NCI-H1092 treated with DMSO at 0.1 percent for 48 hours (cell line): ENCODE measurements at places on chromosomes 13 and 19.
A peak's percentile ranks its signal among the peaks of the same experiment; 100 is the strongest.

DNA sequence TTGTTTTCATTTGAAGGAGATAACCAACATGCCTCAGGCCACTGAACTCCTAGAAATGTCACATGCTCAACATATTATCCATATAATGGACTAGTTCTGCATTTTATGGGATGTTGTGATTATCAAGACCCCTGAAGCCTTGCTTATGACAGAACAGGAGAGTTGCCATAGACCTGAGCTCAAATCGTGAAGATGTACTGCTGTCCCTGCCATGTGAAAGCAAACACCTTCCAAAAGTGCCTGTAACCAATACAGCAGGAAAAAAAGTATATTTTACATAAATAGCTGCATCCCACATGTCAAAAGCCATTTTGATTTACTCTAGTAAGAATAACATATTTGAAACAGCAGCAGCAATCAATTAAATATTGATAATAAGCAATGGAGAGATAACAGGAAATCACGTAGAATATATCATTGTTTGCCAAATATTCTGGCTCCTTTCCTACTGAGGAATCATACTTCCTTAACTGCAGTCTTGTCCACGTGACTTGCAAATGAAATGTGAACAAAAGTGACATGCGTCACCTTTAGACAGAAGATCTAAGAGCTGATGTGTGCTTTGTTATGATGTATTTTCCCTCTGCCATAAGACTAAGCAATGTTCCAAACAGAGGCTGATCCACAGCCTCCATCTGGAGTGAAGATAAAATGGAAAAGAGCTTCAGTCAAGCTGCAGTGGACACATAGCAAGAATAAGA is 33.5 kb downstream of the SLC25A30 start:
- DNase-seq: no peak

DNA sequence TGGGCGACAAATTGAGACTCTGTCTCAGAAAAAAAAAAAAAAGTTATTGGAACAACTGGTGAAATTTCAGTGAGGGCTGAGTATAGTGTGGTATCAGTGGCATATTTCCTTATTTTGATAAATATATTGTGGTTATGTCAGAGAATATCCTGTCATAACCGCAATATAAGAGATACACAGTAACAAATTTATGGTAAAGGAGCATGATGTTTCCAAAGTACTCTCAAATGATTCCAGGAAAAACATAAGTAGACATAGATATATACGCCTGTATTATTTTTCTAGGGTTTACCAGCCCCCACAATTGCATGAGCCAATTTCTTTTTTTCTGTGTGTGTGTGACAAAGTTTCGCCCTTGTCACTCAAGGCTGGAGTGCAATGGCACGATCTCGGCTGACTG is 5.7 kb upstream of the C5AR1 start:
- no peak for DNase-seq

- DNase-seq: peak; percentile 91
These were observed 40.6 kb upstream of the EEF1AKMT1 start for GRCh38 chr13:20814224-20814910.

DNA sequence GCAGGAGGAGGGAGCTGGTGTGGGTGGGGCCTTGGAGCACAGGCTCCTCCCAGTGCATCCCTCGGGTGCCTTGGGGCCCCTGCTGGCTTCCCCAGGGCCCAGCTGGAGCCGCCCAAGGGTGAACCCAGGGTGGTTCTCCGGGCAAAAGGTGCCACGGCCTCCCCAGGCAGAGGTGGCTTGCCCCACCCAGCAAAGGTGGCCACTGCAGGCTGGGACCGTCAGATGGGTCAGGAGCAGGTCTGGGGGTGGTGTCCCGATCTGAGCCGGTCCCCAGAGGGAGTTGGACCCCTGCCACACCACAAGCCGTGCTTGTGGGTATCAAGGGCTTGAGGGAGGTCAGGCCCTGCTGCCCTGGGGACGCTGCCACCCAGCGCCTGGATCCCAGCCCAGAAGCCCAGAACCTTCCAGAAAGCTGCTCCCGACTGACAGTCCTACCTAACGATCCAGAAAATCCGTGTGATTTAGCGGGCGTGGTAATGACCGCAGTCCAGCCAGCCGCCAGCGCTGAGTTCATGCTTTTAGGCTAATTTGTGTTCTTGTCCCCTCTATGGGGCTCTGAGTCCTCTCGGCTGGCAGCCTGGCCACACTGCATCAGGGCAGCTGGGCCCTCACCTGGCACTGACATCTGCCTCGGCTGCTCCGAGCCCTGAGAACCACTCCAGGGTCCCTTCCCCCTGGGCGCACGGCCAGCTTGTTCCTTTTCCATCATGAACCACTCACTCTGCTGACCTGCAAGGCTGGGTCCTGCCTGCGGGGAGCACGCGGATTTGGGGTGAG is 5.0 kb upstream of the GRIN3B start:
- DNase-seq: peak; percentile 88

- DNase-seq: no peak
These were observed 132.2 kb downstream of the OXGR1 start for GRCh38 chr13:96862093-96862492.

- DNase-seq: no peak
These were observed 977.5 kb upstream of the SPRY2 start for GRCh38 chr13:81318231-81319019.

DNA sequence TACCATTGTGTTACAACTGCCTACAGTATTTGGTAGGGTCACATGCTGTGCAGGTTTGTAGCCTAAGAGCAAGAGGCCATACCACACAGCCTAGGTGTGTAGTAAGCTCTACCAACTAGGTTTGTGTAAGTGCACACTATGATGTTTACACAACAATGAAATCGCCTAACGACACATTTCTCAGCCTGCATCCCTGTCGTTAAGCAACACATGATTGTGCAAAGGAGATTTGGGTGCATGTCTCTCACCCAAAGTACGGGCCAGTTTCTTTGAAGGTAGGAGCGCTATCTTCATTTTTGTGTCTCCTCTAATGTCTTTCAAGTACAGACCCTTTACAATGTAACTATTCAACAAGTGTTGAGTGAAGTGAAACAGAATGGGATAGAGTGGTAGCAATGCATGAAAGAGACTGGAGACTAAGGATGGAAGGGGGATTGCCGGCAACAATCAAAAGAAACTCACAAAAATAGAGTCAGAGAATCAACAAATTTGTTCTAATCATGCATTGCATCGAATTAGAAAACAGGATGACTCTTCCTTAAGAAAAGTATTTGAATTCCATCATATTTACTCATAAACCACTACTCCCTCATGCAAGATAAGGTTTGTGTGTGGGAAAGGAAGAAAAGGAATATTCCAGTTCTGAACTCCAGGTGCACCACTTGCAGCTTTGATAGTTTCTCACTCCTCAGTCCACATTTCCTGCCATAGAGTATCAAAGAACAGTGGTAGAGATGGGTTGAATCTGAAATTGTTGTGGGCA is 60.2 kb upstream of the TNFRSF19 start:
- no peak for DNase-seq

GRCh38 chr13:78787190-78787589 is 128.2 kb upstream of the OBI1 start:
- DNase-seq: peak; percentile 62

GRCh38 chr19:19662871-19663255 is 613 bp downstream of the ATP13A1 start:
- DNase-seq: no peak

DNA sequence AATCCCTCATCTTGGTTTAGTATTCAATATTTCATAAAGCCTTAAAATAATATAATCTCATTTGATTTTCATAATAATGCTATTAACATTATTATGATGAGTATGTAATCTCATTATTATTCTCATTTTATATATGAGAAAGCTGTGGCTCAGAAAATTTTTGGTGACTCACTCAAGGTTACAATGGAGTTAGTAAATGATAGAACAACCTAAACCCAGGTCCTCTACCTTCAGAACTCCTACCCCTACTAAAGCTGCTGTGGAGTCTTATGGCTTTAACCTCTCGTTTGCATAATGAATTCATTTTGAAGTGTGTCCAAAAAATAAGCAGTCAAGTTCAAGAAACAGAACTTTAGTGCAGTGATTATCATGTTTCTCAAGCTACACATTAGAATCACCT is 226.3 kb downstream of the TBC1D4 start:
- no peak for DNase-seq

GRCh38 chr19:342801-343421 is 1.7 kb downstream of the MIER2 start:
- DNase-seq: no peak

DNA sequence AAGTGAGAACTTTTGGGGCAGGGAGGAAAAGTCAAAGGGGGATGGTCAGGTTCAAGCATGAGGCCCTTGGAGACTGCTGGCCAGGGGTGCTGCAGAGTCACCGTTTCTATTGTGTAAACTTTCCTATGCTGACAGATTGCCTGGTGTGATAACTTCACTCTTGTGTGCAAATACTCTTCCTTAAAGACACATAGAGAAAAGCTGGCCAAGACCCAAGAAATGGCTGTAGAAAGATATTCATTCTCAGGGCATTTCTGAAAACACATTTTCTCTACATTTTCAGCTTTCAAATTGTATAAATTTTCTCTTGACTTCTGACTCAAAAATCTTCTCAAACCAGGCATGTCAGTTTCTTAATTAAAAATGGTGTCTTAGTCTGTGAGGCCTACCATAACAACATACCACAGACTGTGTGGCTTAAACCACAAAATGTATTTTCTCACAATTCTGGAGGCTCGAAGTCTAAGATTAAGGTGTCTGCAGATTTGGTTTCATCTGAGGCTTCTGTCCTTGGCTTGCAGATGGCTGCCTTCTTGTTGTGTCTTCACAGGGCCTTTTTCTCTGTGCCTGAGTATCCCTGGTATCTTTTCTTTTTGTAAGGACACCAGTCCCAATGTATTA is 304.5 kb downstream of the KCNRG start:
- DNase-seq: no peak

- no peak for DNase-seq
These were observed 1.5 kb downstream of the ZNF507 start for GRCh38 chr19:32346901-32347300.

DNA sequence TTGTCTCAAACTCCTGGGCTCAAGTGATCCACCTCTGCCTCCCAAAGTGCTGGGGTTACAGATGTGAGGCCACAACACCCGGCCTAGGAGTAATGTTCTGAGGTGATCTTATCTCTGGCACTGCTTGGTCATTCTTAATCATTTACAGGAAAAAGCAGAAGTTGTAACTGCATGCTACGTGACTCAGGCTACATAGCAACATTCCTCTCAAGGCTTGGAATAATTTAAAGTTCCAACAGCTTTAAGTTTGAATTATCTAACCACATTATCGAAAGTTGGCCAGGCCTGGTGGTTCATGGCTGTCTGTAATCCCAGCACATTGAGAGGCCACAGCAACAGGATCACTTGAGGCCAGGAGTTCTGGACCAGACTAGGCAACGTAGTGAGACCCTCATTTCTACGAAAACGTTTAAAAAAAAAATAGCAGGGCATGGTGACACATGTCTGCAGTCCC is 3.9 kb upstream of the B9D2 start:
- no peak for DNase-seq

DNA sequence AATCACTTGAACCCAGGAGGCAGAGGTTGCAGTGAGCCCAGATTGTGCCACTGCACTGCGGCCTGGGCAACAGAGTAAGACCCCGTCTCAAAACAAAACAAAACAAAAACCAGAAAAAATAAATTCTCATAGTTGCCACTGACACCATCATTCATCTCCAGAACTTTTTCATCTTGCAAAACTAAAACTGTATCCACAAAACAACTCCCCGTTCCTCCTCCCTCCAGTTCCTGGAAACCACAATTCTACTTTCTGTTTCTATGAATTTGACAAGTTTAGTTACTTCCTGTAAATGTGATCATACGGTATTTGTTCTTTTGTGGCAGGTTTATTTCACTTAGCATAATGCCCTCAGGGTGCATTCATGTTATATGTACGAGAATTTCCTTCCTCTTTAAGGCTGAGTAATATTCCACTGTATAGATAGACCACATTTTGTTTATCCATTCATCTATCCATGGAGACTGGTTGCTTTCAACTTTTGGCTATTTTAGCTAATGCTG is 13.2 kb upstream of the ADGRE5 start:
- no peak for DNase-seq

- DNase-seq: no peak
These were observed 38.8 kb downstream of the CHST8 start for GRCh38 chr19:33660410-33661124.

DNA sequence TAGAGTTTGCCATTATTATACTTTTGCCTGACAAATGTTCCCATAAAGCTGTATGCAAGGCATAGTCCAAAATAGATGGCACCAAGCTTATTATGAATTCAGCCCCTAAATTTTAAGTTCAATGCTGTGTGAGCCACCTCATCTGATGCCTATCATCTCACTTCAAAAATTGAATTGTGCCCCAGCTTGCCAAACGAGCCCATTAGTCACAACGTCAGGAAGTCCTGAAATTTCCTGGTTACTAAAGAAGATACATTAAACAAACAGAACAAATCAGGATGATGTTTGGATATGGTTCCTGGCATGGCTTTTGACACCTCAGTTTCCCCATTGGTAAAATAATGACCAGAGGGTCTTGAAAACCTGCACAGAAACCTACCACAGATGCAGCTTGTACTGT is 147.5 kb upstream of the SOX21 start:
- no peak for DNase-seq

DNA sequence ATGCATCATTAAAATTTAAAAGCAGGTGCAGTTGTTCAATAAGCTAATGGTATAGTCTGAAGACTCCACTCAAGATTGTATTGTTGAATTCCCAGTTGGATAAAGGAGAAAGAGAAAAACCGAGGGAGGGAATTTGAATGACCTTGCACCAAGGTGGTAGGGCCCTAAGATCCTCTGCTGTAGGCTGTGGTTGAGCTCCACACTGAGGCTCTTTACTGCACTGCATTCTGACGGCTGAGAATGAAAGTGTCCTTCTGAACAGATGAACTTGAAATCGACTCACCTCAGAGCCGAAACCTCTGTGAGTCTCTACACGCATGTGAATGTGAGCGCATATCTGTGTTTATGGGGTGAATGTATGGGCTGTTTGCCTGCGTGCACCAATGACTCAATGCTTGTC is 388.9 kb upstream of the DACH1 start:
- peak; percentile 83 for DNase-seq

DNA sequence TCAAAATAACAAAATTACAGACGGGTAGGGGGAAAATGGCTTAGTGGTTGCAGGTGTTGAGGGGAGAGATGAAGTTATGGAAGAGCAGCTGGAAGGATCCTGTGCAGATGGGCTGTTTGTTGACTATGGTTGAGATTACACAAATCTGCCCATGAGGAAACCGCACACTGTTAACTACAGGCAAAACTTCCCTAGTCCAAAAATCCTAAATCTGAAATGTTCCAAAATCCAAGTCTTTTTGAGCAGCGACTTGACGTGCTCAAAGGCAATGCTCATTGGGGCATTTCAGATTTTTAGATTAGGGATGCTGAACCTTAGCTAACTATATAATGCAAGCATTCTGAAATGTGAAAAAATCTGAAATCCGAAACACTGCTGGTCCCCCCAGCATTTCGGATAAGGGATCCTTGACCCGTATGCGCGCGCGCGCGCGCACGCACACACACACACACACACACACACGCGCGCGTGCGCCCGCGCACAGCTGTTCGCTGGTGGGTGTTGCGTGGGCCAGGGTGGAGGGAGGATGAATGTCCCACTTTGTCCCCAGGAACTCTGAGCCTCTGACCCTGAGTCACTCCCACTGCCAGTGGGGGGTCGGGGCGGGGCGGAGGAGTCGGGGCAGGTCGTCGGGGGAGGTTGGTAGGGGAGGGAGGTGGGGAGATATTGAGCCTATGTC is 6.8 kb downstream of the F2RL3 start:
- DNase-seq: no peak

- no peak for DNase-seq
These were observed 59.8 kb downstream of the IPO5 start for GRCh38 chr13:98013241-98013640.
